HTR-8/SVneo (cell line): ENCODE measurements at places on chromosomes 7 and 10.

- no peak for DNase-seq
Observed at GRCh38 chr7:86926732-86927131, 132.7 kb downstream of the ELAPOR2 start.

DNA sequence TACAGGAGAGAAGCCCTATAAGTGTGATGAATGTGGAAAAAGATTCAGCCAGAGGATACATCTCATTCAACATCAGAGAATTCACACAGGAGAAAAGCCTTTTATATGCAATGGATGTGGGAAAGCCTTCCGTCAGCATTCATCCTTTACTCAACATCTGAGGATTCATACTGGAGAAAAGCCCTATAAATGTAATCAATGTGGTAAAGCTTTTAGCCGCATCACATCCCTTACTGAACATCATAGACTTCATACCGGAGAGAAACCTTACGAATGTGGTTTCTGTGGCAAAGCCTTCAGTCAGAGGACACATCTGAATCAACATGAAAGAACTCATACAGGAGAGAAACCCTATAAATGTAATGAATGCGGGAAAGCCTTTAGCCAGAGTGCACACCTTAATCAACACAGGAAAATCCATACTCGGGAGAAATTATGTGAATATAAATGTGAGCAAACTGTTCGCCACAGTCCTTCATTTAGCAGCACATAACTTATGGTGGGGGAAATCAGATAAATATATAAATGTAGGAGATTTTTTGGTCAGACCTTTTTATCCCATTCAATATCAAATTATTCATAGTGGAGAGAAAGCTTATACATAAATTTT, 12.1 kb upstream of the MRPS17 start:
- no peak for DNase-seq

DNA sequence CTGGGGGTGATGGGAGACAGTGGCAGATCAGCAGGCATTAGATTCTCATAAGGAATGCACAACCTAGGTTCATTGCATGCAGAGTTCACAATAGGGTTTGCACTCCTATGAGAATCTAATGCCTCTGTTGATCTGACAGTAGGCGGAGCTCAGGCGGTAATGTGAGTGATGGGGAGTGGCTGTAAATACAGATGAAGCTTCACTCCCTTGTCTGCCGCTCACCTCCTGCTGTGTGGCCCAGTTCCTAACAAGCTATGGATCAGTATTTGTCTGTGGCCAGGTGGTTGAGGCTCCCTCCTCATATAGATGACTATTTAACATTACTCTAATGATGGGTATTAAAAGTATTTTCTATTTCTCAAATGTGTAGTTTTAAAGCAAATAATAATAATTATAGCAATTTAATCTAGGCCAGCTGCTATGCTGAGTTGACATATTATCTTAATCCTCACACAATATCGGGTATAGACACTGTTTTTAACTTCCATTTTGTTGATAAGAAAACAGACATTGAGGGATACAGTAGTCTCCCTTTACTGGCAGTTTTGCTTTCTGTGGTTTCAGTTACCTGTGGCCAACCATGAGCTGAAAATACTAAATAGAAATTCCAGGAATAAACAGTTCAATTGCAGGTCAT, 39.9 kb downstream of the KIF20B start:
- no peak for DNase-seq

DNA sequence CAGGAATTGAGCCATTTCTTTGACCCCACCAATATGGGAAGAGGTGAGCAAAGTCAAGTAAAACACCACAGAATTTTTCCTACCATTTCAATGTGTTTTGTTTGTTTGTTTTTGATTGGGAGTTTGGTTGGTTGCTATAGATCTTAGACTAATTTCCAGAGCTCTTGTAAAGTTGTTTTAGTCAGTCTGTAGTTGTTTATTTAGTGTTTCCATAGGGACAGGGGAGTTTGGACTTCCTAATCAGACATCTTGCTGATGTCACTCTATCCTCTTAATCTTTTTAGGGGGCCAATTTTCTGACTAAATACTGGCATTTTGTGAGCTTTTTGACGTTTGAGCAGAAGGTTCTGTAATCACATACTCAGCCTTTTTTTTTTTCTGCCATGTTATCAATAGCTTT, 266.9 kb downstream of the ABCA13 start:
- DNase-seq = no peak

GRCh38 chr7:2687338-2687869, 598 bp upstream of the AMZ1 start:
- no peak for DNase-seq

GRCh38 chr10:43177595-43177994, 39.4 kb downstream of the CSGALNACT2 start:
- DNase-seq = no peak

DNA sequence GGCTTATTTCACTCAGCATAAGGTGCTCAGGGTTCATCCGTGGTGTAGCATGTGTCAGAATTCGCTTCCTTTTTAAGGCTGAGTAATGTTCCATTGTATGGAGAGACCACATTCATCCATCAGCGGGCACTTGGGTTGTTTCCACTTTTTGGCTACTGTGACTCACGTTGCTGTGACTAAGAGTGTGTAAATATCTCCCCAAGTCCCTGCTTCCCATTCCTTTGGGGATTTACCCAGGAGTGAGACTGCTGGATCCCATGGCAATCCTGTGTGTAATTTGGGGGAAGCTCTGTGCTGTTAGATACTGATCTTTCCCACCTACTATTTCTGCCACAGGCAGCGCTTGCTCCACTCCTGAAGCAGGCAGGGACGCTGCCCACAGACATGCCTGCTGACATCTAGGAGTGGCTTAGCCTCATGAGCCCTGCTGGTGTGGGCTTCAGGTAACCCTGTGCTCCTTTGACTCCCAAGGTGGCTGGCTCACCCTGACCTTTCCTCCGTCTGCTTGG, 346.0 kb downstream of the FRMD4A start:
- peak; percentile 31 for DNase-seq

GRCh38 chr10:79403441-79404230, 41.8 kb downstream of the ZCCHC24 start:
- DNase-seq = no peak

GRCh38 chr10:119362122-119362521, 154.8 kb downstream of the GRK5 start:
- DNase-seq = no peak

DNA sequence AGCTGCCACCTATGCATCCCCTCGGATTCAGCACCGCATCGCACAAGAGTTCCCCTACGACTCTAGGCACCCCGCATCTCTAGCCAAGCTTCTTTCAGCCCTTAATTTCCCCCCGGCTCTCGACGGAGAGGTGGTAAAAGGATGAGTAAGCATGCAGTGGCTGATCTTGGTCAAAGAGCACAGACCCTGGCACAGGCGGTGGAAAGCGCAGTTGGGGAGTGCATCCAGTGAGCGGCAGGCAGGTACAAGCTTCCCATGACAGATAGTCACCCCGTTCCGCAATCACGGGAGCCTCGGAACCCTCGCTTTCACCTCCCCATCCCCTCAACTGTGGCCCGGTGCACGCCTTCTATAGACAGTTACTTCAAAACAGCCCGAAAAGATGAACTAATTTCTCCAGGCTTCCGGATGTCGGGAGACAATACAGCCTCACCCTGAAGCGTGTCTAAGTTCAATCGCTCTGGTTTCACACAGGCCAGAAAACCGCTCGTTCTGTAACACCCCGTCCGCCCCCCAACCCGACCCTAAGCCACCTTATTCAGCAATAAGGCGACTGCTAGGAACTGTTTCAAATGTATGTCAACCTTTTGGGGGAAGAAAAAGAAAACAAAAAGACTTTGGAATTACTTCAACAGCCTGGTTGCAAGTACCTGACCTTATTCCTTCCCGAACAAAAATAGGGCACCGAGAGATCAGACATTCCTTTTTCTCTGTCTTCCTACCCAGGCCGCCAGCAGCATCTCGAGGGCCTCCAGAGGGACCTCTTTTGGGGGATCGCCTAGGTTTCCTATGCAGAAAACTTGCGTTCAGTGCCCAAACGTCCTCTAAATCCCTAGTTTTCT, 1.4 kb downstream of the RHEB start:
- DNase-seq = no peak
